ENCODE measurements at places on chromosomes 13 and 19. TPM values are rescaled to one million over a fixed set of nuclear protein-coding genes. Genes with fewer than 3 reads are reported as not detected.

DNA sequence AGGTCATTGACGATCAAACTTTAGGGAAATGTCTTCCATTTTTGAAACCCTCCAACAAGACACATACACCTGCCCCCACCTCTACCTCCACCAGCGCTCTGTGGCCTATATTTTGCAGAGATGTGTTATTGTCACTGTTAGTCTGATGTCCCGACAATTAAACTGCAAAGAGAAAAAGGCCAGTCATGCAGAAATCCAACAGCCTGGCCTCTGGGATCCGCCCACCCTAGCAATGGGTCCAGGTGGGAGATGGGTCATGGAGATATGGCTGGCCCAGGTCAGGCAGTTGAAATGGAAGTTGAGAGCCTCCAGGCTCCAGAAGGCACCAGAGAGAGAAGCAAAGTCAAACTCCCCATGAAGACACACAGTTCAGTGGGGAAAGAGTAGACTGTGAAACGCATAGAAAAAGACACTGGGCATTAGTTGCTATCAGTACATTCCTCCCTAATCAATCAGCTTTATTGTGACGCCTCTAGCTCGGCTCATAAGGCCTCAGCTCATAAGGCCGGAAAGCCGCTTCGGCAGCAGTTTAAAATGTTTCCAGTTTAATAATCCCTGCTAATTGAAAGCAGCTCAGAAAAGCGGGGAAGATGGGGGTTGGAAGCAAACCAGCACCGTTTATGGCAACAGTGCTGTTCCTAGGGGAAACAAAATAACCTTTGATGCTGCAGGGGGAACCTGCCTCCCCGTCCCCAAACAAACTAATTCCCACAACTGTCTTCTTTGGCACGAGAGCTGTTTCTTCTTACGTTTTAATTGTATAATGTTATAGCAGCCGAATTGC, 239.7 kb upstream of the ZNF507 start:
- DNase-seq, result no peak

DNA sequence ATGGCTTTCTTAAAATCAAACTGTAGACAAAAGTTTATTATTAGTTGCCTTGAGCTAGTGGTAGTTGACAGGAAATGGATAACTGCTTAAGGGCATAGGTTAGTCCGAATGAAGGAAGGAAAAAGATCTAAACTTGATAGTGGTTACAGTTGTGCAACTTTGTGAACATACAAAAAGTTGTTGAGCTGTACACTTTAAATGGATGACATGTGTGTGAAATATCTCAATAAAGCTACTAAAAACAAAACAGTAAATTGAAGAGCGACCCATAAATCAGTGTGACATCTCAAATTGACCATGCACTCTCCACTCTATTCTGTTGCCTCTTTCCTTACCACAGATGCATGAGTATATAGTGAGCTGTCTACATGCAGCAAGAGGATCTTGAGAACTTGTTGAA, 1757.8 kb downstream of the PCDH9 start:
- DNase-seq, result no peak

Gene CNMD
- total RNA-seq, result not detected

Gene PRSS57
- total RNA-seq, result not detected
